Stimulated activated CD4-positive, alpha-beta T cell treated with anti-CD3 and anti-CD28 coated beads, Interleukin-15, amount 100 ng/mL, for 1 hour (primary cell): ENCODE measurements at places on chromosomes 1 and 21.

GRCh38 chr21:44611551-44611950 lies 328 bp upstream of the KRTAP10-8 start:
- DNase-seq: no peak

DNA sequence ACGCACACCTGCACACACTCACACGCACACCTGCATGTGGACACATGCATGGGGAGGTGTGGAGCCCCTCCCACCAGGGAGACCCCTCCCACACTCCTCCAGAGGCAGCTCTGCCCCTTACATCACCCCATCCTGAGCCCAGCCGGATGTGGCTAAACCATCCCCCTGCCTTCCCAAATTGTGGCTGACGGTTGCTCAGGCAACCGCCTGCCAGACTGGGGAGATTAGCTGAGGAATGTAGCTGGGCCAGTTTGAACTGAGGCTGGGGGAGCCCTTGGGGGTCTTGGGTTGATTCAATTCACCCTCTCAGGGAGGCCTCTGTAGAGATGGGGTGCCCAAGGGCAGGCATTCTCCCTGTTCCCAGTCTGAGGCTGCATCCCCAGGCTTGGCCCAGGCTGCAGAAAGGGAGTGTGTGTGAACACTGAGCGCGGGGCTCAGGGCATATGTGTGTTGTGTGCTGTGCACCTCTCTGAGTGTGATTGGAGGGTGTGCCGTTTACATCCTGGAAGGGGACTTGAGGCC lies 12.9 kb downstream of the PTPRU start:
- DNase-seq: no peak

DNA sequence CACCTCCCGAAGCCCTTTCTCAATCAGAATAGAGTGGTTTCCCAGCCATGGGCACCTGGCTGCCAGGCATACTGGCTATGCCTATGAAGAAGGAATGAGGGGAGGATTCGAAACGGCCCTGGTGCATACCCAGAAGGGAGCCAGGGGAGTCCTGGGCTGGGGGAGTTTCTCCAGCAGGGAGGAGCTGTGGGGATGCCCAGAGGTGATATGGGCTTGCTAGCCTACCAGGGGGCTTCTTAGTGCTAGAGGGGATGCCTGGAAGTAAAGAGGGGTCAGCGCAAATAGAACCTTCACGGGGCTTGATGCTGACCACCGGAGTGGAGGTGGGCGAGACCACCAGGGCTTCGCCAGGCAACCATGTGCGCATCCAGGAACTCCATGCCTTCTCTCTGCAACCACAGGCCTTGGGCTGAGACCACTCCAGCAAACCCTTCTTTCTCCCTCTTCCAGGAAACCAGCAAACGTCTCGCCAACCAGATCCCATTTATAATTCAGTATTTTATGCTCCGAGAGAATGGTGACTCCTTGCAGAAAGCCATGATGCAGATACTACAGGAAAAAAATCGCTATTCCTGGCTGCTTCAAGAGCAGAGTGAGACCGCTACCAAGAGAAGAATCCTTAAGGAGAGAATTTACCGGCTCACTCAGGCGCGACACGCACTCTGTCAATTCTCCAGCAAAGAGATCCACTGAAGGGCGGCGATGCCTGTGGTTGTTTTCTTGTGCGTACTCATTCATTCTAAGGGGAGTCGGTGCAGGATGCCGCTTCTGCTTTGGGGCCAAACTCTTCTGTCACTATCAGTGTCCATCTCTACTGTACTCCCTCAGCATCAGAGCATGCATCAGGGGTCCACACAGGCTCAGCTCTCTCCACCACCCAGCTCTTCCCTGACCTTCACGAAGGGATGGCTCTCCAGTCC lies 18.2 kb upstream of the MX1 start:
- no peak for DNase-seq

DNA sequence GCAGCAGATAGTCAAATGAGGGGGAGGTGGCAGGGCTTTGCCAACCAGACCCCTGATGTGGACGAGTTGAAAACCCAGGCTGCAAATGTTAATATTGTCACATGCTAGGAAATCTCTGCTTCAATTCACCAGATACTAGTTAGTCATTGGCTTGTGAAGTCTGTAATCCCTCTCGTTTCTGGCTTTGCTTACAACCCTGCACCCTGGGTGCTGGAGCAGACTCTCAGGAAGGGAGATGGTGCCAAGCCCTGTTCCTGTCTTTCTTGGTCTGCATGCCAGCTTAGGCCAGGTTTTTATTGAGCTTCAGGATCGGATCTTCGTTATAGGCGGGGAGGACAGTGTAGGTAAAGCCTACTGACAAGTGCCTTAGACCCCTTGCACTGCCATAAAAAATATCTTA lies 53.3 kb downstream of the MDM4 start:
- no peak for DNase-seq

- no peak for DNase-seq
Observed at GRCh38 chr1:93528412-93528811, 80.5 kb downstream of the FNBP1L start.

DNA sequence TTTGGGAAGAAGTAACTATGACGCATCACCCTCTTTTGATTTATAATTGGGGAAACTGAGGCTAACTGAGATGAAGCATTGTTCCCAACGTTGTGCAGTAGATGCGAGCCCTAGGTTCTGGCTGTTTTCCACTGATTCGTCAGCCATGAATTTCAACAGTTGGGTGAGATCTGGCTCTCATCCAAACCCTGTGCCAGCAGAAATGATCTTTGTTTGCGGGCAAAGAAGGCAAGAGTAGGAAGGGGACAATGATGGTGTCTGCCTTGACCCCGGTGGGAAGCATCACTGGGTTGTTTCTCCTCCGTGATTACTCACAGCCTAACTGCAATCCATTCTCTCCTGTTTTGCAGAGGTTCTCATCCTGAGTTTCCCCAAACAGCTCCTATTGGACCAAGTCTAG lies 142.3 kb downstream of the MIS18A start:
- no peak for DNase-seq

DNA sequence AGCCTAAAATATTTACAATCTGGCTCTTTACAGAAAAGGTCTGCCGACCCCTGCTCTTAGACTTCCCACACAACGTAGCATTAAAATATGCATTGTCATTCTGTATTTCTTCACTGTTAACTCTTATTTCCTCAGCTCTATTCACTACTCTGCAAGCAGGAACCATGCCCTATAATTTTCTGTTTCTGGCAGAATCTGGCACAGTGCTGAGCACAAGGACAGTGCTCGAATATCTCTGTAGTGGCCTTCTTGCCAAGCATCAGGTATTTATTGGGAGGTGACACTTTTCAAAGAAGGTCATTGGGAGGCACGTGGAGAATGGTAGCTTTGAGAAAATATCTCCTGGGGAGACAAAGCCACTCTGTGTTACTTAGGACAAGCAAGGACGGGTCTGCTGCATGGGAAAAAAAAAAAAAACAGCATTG lies 77.9 kb downstream of the PSMG1 start:
- no peak for DNase-seq

GRCh38 chr1:147252540-147252939 lies 10.1 kb downstream of the CHD1L start:
- DNase-seq: no peak

DNA sequence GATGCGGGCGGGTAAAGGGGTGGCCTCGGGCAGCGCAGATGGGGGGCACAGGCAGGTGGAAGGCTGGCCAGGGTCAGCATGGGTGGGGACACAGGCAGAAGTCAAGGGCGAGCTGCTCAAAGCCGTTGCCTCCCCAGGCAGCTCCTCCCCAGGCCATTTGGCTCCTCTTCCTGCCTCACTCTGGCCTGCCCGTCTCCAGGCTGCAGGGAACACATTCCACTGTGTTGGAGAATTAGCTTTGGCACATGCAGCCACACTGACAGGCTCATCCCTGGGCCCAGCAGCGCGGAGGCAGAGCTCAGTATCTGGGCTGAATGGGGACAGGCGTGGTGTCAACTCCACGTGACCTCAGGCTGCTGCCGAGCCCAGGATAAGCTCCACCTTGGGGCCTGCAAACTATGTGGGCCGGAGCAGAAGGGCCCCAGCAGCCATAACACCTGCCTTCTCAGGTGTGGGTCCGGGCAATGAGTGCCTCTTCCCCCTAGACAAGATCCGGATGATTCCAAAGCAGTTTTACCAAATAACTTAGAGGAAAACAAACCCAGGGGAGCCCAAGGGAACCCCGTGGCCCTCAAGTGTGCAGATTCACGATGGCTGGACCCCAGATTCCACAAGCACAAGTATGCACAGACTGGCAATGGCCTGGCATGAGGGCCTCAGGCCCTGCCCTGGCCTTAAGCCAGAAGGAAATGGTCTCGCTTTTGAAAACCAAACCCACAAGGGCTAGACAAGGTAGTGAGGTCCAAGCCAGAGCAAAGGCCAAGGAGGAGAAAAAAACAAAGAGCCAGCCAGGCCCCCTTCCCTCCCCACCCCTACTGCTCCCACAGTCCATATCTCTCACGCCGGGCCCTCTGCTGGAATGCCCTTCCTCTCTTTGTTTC lies 40.2 kb downstream of the HSPG2 start:
- no peak for DNase-seq

GRCh38 chr1:64901663-64902062 lies 64.7 kb downstream of the JAK1 start:
- DNase-seq: no peak

- DNase-seq: no peak
Observed at GRCh38 chr1:22500058-22500457, 48.4 kb downstream of the ZBTB40 start.

DNA sequence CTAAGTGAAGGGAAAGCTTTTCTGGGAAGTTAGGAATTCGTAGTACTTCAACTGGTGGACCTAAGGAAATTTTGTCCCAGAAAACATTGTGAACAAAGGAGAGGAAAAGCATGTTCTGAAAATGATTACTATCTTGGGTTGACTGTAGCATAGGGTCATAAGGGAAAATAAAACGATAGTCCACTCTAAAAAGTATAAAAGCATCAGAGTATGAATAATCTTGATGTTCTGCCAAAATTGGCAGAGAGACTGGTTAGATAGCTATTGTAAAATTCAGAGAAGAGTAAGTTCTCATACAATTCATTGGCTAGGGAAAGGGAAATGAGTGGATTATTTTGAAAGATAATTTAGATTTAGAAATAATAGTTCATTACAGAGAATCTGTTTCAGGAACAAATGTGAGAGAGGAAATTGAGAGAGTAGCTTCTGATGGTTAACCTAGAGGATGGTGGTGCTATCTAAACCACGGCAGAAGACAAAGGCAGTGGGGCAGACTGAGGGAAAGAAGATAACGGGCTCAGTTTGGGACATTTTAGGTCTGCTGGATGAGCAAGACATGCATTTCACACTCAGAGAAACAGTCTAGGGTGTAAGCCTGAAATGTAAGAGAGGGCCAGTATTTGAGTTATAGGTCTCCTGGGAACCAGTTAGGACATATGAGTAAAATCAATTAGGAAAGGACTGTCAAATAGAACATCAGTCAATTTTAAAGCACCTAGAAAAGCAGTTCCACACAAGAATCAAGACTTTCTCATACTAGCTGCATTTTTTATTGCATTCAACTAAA lies 799.3 kb upstream of the CXADR start:
- DNase-seq: no peak

DNA sequence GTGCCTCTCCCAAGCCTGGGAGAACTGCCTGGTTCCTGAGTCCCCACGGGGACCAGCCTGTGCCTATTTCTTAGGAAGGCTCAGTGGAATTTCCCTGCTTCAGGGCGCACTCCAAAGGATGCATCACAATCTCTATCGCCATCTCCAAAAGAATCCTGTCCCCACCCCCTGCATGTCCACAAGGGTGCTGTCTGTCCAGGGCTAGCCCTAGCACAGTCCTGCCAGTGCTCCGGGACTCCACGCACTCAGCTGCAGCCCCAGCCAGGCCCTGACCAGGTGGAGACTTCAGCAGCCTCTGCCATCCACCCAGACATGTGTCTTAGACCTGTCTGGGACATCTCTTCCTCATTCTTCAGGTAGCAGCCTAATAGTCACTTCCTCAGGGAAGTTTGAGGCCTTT lies 199.7 kb downstream of the GRIK3 start:
- no peak for DNase-seq

- no peak for DNase-seq
Observed at GRCh38 chr1:231842441-231842840, 215.9 kb downstream of the DISC1 start.

GRCh38 chr1:41868241-41868998 lies 50.3 kb downstream of the HIVEP3 start:
- no peak for DNase-seq

DNA sequence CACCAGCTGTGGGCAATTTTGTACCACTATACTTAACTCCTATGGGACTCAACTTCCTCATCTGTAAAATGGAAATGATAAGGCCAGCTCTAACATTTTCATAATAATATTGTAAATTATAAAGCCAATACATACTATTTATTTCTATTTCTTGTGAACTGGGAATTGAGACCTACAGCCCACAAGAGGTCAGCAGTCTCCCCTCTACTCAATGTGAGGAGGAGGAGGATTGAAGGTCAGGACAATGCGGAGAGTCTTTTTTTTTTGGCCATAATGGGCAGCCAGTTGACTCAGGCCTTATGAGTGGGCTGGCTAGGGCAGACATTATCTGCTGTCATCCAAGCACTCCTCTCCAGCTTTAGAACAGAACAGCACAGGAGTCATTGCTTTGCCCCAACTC lies 90.5 kb downstream of the NUF2 start:
- no peak for DNase-seq

GRCh38 chr21:45830221-45830640 lies 151.3 kb upstream of the COL6A1 start:
- no peak for DNase-seq

- no peak for DNase-seq
Observed at GRCh38 chr1:88302843-88303486, 381.1 kb upstream of the PKN2 start.

DNA sequence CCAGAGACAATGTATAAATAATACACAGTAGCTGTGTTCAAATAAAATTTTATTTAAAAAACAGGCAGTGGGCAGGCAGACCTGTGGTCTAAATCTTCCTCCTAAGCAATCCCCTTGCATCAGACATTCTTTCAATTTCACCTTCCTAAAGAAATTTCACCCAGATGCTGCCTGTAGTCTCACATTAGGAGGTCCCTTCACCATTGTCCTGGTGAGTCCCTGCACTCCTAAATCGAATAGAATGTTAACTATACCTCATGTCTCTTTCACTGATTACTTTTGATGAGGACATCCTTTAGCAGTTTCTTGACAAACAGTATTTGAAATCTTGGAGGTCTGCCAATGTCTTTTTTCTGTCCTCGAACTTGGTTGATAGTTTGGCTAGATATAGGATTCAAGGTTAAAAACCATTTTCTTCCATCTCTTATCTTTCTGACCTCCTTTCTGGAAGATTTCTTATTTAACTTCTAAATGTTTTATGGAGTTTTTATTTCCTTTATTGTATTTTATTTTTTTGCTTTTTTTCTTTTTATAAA lies 77.5 kb downstream of the LPGAT1 start:
- no peak for DNase-seq

DNA sequence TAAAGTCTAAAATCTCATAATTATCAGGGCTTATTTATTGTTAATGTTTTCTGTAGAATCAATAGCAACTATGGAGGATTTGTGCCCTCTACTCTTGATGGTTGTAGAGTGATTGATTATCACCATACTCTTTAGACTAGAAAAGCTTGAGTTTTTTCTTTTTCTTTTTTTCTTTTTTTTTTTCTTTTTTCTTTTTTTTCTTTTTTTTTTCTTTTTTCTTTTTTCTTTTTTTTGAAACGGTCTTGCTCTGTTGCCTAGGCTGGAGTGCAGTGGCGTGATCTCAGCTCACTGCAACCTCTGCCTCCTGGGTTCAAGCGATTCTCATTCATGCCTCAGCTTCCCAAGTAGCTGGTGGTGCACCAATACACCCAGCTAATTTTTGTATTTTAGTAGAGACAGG lies 29.7 kb downstream of the TOR1AIP1 start:
- DNase-seq: no peak
